ENCODE measurements at places on chromosomes 5 and 9.
A peak's percentile ranks its signal among the peaks of the same experiment; 100 is the strongest.

DNA sequence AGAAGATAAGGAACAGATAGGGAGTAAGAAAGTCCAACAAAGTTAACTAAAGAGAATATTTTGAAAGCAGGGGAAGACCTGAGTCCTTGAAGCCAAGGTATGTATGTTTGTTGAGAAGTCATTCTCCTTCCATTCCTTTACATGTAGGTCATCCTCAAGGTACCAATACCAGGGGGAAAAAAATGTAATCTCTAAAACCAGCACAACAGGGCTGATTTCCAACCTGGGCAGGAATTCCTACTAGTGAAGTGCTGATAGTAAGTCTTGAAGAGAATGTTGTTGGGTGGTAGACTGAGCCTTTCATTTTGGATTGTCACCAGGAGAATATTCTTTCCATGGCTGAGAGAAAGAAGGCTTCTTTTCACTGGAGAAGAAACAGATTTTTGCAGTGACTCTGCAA is 117.1 kb upstream of the ZNF462 start:
- no peak for DNase-seq

DNA sequence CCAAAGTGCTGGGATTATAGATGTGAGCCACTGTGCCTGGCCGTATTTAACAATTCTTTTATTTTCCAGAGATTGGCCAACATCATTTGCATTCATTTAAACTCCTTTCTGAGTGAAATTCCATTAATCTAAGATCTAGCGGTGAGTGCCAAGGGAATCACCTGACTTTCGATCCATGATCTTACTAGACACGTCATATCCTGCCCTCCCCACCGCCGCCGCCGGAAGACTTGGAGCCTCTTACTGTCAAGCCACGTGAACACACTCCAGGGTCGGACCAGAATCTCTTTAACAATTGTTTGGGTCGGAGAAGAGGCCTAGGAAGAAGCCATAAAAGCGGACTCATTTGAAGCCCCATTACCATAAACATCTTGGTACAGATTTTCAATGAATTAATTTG is 12.9 kb downstream of the INPP5E start:
- no peak for DNase-seq

- no peak for DNase-seq
Observed at GRCh38 chr5:132353486-132353995, 16.0 kb upstream of the SLC22A5 start.

- DNase-seq, result no peak
Observed at GRCh38 chr5:123647066-123647465, 135.1 kb downstream of the CSNK1G3 start.

DNA sequence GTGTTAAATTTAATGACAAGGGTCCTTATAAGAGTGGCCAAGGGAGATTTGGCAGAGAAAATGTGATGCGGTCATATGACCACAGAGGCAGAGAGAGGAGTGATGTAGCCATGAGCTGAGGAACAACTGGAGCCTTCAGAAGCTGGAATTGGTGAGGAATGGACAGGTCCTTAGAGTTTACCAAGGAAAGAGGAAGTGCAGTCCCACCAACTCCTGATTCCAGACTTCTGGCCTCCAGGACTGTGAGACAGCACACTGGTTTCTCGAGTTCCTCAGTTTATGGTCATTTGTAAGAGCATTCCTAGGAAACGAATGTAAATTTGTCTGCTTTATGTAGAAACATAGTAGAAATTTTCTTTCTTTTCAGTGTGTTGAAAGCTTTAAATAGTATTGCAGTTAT is 410.1 kb downstream of the CDH18 start:
- DNase-seq, result no peak

GRCh38 chr9:69916950-69917349 is 96.3 kb downstream of the CFAP95 start:
- DNase-seq, result no peak

DNA sequence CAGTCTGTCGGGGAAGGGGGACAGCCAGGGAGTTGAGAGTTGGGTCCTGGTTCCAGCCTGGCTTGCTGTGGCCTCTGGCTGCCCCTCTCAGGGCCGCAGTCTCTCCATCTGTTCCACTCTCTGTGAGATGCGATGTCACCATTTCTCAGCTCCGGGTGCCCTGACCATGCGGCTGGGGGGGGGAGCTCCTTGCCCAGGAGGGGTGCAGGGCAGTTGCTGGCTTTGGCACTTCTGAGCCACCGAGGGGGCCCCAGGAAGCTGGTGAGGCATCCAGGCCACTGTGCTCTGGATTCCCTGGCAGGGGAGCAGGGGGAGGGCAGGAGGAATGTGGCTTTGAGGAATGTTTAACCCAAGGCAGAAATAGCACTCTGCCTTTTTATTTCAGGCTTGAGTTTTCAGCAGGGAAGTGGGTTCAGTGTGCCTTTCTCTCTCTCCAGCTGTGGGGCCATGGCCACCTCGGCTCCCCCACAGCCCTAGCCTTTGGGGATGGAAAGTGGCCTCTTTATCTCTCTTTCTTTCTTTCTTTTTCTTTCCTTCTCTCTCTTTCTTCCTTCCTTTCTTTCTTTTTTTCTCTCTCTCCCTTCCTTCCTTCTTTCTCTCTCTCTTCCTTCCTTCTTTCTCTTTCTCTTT is 11.0 kb downstream of the NCS1 start:
- DNase-seq, result peak; percentile 87

DNA sequence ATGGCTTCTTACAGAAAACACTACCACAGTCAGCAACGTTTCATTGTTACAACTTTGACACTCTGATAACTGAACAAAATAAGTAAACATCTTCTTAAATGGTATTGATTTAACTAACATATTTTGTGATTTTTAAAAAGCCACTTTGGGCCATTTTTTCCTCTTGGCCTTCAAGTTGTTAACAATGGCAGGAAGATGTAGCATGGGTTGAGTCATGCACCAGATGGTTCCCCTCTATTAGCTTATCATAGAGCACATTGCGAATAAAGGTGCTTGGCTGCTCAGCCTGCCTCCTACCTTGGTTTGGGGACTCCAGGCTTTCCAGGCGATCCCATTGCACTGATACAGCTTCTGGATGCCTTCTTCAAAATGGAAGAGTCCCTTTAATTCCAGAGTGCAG is 24.1 kb upstream of the CER1 start:
- no peak for DNase-seq

DNA sequence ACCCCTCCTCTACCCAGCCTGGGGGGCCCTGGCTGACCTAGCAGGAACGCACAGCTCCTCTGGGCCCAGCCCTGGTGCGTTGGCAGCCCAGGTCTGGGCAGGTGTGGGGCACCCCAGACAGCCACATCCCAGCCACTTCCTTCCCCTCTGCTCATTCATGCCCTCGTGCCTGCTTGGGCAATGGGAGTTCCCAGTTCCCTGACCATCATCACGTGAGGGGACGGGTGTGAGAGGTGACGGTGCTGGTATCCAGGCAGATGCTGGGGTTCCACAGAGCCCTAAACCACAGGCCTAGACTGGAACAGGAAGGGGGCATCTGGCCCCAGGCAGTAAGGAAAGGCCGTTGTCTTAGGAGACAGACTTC is 8.4 kb downstream of the RALGDS start:
- peak; percentile 93 for DNase-seq

DNA sequence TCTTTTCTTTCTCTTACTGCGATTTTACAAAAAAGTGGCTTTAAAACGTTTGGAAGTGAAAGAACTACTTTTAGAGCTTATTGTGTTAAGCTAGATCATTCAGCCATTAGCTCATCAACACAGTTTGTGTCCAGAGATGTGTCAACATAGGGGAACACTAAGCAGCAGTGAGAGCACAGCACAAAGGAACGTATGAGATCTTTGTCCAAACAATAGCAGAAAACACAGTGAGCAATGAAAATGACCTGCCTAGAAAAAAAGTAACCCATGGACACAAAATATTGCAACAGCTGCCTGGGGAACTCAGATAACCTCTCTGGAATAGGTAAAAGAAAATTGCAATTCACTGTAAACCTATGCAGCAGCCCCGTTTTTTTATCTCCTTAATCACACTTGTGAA is 372.5 kb downstream of the ARHGEF28 start:
- no peak for DNase-seq

DNA sequence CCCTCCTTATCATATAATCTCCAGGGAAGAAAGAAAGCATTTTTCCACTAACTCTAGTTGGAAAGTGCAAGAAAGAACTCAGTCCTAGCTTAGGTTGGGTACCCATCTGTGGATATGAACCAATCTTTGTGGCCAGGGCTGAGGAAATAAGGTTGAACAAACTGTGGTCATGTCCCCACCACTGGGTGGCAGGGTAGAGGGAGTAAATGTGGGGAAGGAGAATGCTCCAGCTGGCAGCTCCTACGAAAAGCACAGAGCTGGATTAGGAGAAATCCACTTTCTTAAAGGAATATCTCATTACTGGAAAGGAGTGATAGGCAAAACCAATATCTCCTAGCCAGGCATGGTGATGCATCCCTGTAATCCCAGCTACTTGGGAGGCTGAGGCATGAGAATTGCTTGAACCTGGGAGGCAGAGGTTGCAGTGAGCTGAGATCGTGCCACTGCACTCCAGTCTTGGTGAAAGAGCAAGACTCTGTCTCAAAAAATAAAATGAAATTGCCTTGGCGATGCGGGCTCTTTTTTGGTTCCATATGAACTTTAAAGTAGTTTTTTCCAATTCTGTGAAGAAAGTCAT is 175.1 kb downstream of the CCDC192 start:
- no peak for DNase-seq

GRCh38 chr9:3296536-3296935 is 229.3 kb downstream of the RFX3 start:
- DNase-seq, result no peak

DNA sequence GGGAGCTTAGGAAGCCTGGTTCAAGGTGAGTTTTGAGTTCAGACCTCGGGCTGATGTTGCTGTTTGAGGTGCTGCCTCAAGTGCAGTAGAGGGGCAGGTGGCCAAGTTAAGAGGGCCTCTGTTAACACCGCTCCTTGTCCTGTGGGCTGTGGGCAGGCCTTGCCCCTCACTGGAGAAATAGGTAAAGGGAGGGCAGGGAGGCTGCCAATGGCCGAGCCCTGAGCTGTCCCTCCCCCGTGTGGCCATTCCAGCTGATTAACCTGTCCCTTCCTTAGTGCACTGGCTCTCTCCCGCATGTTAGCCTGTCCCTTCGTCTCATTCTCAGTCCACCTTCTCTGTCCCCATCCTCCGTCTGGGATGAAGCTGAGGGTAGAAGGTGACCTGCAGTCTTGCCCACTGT is 21.4 kb downstream of the CNTFR start:
- no peak for DNase-seq

DNA sequence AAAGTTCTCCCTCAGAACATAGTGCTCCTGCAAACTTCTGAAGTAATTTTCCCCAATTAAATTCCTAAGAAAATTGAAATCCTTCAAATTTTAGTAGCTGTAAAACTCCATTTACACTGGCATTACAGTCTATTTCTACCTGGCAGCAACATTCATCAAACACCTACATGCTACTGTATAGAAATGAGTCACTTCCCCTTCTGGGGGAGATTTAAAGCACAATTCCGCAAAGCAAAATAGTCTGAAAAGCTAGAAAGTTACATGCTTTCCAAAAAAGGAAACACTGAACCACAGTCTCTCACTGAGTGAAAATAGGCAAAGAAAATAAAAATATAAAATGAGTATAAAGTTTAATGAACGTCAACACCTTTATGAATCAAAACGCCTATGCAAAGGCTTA is 43.3 kb downstream of the MCTP1 start:
- DNase-seq, result no peak

DNA sequence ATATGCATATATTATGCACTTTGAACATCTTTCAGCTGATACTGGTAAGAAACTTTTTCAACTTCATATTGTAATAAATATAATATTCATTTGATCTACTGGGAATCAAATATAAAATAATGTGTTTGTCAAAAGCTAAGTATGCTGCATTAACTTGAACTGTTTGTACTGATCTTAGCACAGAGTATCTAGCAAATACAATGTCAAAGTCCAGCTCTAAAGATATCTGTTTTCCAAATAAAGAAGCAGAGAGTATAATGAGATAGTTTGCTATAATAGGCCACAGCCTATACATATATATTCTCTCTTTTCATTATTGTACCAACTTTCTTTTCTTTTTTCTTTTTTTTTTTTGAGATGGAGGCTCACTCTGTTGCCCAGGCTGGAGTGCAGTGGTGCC is 417.0 kb downstream of the TMEM161B start:
- no peak for DNase-seq

DNA sequence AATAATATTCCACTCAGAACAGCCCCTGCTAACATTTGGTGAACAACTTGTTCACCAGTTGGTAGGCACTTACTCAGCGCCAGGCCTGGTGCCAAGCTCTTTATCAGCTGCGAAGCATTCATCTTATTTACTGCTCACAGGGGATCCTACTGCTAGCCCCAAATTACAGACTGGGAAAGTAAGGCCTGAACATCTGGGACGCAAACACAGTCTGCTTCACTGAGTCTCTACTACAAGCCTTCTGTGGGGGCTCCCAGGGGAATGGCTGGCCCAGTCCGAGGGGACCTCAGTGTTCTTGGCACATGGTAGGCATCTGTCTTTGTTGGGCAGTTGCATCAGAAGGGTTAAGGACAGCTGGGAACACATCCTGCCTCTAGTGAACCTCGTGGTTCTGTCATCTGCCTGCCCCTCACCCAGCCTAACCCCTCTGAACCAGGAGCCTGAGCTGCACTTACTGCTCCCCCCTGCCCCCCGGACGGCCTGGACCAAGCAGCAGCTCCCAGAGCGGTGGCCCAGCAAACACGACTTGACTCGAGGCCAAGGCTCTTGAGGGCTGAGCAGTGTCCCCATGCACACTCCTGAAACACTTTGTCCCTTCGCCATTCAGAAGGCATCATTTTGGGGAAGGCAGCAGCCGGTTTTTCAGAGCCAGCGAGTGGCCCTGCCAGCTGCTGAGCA is at the start of gene PHYHD1:
PHYHD1 (plus strand) TSS at position 602 of the 678 bp plus-strand sequence. CDS start 1,342 bp downstream, outside the sequence.
- peak; percentile 95 for DNase-seq

GRCh38 chr5:15757103-15757502 is 257.1 kb downstream of the FBXL7 start:
- no peak for DNase-seq

- DNase-seq, result no peak
Observed at GRCh38 chr5:54669285-54669684, 151.7 kb downstream of the SNX18 start.

DNA sequence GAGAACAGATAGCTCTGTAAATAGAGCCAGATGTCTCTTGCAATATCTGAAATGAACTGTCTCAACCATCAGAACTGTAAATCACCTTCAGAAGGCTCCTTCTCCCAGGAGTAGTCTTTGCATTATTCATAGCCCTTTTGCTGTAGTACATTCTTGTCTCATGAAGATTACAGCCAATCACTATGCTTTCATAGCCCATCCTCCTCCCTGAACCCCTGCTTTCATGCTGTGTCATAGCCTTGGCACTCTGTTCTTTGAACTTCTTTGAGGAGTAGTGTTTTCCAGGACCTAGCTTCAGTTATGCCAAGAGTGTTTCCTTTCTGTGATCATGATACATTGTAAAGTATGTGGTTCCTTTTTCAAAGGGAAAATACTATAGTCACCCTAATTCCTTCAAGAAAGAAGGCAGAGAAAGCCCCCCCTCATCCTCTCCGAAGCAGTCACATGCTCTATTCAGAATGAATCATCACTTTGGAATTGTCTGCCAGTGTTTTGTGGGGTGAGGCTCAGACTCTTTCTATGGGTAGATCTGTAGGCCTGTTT is 61.1 kb downstream of the GRIA1 start:
- no peak for DNase-seq

- no peak for DNase-seq
Observed at GRCh38 chr9:109860521-109860920, 80.5 kb downstream of the PALM2AKAP2 start.
